ENCODE measurements at places on chromosomes 3 and 15. TPM values are rescaled to one million over a fixed set of nuclear protein-coding genes. Genes with fewer than 3 reads are reported as not detected.

The MUSTN1 gene
- total RNA-seq: not detected

The PPARG gene
- 3.0 TPM for total RNA-seq

The WNT5A gene
- 16.4 TPM for total RNA-seq

The PRSS50 gene
- total RNA-seq: not detected

The RNU5B-1 gene
- total RNA-seq: not detected

The SLC9A9 gene
- total RNA-seq: 13.4 TPM

The EFHB gene
- 1.6 TPM for total RNA-seq

The RCN2 gene
- total RNA-seq: 124 TPM

The NOX5 gene
- total RNA-seq: 0.23 TPM

The ZSCAN2 gene
- 16.6 TPM for total RNA-seq

The NR1I2 gene
- 0.23 TPM for total RNA-seq

The PPM1L gene
- 78.7 TPM for total RNA-seq

The APBA2 gene
- 129 TPM for total RNA-seq

The OIP5 gene
- total RNA-seq: 3.9 TPM

The CACNA2D3 gene
- total RNA-seq: 69.7 TPM

The CCDC39 gene
- 3.9 TPM for total RNA-seq

The SAMMSON gene
- total RNA-seq: 0.23 TPM

The XCR1 gene
- total RNA-seq: not detected

The EFCC1 gene
- total RNA-seq: 1.6 TPM

The DPH6 gene
- total RNA-seq: 22.8 TPM

The HRH1 gene
- 7.8 TPM for total RNA-seq

The TRPM1 gene
- total RNA-seq: not detected

The ANKRD34C gene
- total RNA-seq: 0.92 TPM

The RPL15 gene
- total RNA-seq: 2,167 TPM

The IL17RD gene
- 27.7 TPM for total RNA-seq
